Fibroblast of mammary gland (primary cell): ENCODE measurements at places on chromosomes 6 and 20.

DNA sequence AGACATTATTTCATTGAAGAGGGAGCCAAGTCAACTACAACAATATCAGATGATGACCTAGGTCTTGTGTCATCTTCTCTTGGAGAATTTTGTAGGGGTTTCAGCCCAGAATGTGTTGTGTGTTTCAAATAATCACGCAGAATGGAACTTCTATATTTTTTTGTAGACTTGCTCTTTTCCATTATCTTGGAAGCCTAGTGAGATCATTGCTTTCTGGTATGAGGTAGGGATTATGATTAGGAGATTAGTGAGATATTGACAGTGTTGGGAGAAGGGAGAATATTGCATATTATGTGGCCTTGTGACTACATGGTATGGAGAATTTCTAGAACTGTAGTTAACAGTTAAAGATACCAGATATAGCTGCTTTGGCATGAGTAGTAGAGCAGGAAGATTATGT lies 423.6 kb upstream of the PLCB4 start:
- no peak for DNase-seq

DNA sequence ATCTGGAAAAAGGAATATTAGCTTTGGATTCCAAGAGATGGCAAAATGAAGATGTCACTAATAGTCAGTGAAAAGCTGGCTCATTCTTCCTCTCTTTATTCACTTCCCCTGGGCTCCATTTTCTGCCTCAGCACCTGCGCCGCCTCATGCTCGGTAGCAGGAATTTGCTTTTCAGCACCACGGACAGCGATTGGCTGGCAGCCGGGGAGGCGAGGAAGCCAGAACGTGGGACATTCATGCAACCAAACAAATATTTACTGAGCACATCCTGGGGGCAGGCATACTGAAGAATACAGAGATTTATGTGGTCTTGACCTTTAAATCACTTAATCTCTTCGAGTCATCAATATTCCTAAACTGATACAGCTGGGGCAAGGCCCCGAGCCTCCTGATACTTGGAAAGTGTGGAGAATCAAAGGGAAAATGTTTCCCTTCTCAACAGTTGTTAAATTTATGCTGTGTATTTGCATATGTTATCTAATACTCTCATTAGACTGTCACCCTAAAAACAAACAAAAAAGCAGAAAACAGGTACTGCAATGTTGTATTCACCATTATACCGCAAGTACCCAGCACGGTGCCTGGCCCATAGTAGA lies 12.1 kb upstream of the PDYN start:
- DNase-seq: peak; percentile 45

DNA sequence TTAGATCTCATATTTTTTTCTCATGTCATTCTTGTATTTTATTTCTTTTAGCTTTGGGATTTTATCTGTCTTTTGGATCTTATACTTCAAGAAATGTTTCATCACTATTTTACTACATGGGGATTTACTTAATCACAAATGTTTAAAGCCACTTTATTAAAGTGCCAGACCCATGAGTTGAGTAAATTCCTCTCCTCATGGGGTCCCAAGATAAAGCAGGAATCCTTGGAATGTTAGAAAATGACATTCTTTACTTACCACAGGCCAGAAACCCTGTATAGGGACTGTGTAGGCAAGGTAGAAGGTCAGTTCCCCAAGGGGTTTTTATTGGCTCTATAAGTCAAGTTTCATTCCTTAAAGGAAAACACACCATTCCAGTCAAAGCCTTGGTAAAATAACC lies 28.4 kb upstream of the OR2J2 start:
- no peak for DNase-seq

DNA sequence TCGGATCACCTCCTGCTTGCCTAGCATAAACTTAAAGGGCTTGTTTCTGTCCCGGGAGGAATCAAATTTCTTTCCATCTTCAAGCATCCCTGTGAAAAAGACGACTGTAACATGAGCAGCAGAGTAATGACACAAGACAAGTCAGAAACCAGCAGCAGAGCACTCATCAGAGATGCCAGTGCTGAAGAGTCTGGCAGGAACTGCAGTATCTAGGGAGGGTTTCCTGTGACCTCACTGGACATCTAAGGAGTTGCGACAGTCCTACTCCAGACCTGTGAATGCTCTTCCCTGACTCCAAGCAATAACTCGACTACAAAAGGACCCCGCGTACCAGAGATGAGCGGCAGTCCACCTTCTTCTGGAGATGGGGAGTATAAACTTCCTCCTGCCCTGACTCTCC lies 17.3 kb downstream of the FKBP1A start:
- peak; percentile 88 for DNase-seq

- DNase-seq: no peak
Observed at GRCh38 chr6:48377115-48377514, 266.1 kb upstream of the PTCHD4 start.

DNA sequence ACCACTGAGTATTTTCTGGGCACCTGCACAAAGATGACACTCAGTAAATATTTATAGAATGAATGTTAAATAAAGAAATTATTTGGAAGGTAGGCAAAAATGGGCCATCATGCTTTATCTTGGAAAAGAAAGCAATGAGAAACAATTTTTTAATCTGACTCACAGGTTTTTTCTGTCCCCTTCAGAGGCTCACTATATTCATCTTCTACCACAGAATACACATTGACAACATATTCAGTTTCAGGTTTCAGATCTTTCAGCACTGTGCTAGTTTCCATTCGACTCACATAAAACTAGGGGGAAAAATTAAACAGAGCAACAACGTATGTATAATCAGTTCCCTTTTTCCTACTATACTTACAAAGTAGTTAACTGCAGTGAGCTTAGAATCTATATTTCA lies 58.3 kb downstream of the COL12A1 start:
- peak; percentile 76 for DNase-seq

- DNase-seq: peak; percentile 85
Observed at GRCh38 chr6:34236443-34237315, at the start of gene HMGA1. Gene HMGA1 (plus strand): TSS chr6:34236873. CDS start chr6:34240781, 3,908 bp downstream.

DNA sequence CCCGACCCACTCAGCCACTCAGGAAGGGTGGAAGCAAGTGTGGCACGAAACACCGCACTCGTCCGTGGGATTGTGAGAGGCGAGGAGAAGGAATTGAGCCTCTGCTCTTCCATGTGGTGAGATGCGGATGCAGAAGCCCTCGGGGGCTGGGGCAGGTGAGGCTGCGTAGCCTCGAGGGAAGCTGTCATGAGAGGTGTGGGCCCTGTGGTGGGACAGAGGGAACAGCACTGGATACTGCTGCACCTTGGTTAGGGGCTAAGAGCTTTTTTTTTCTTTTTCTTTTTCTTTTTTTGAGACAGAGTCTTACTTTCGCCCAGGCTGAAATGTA lies 86.5 kb downstream of the PTPN1 start:
- no peak for DNase-seq
